ENCODE measurements at places on chromosomes 5 and 9. TPM values are rescaled to one million over a fixed set of nuclear protein-coding genes. Genes with fewer than 3 reads are reported as not detected.

Gene SH3TC2
- 2.5 TPM for total RNA-seq

Gene PCDHGB6
- total RNA-seq, result 2.1 TPM

Gene SAPCD2
- total RNA-seq, result 31.1 TPM

Gene OR13C9
- total RNA-seq, result not detected

Gene SPATA31E1
- not detected for total RNA-seq

Gene C5orf58
- total RNA-seq, result not detected

Gene AJM1
- total RNA-seq, result 0.66 TPM

Gene ROPN1L
- total RNA-seq, result 0.42 TPM

Gene DMRT3
- not detected for total RNA-seq

Gene ZNF474
- 0.07 TPM for total RNA-seq

Gene AGTPBP1
- 24.5 TPM for total RNA-seq

Gene IL3
- total RNA-seq, result not detected

Gene CKS2
- 275 TPM for total RNA-seq

Gene WNK2
- total RNA-seq, result not detected

Gene CD72
- 0.07 TPM for total RNA-seq

Gene COL5A1
- total RNA-seq, result 87.1 TPM

Gene C5
- total RNA-seq, result 4.3 TPM

Gene CAAP1
- total RNA-seq, result 15.8 TPM

Gene SLC25A2
- total RNA-seq, result 0.32 TPM

Gene FOXD4
- 0.13 TPM for total RNA-seq

Gene EIF4EBP3
- total RNA-seq, result 1.4 TPM

Gene PKD2L2
- not detected for total RNA-seq

Gene PHAX
- total RNA-seq, result 50.2 TPM

Gene STPG3
- total RNA-seq, result not detected

Gene SEMA6A
- total RNA-seq, result 0.35 TPM

Gene CYSTM1
- total RNA-seq, result 19.7 TPM

Gene TMC1
- total RNA-seq, result 0.99 TPM

Gene STING1
- total RNA-seq, result 89.4 TPM

Gene POU5F2
- total RNA-seq, result 0.46 TPM

Gene FBP2
- not detected for total RNA-seq

Gene PRDM12
- total RNA-seq, result under 0.01 TPM

Gene FRMPD1
- total RNA-seq, result not detected

Gene GRXCR2
- not detected for total RNA-seq

Gene MSX2
- 0.21 TPM for total RNA-seq

Gene PCDHB15
- 0.95 TPM for total RNA-seq

Gene TOMM5
- total RNA-seq, result 233 TPM

All from pulmonary artery endothelial cell (primary cell).